ENCODE measurements at places on chromosomes 2 and 18. TPM values are rescaled to one million over a fixed set of nuclear protein-coding genes. Genes with fewer than 3 reads are reported as not detected.
A peak's percentile ranks its signal among the peaks of the same experiment; 100 is the strongest.

Gene FAM110C
- 0.18 TPM for total RNA-seq

Gene HOXD3
- not detected for total RNA-seq

Gene RGPD4
- total RNA-seq: 0.07 TPM

Gene PLCL1
- total RNA-seq: not detected

Gene RPL37A
- 5,377 TPM for total RNA-seq

Gene DTNA
- not detected for total RNA-seq

Gene CCBE1
- not detected for total RNA-seq

Gene KYNU
- total RNA-seq: 43.8 TPM

Gene MALL
- total RNA-seq: not detected

Gene NAT8
- total RNA-seq: not detected

Gene WNT10A
- total RNA-seq: 31.8 TPM

Gene REEP1
- not detected for total RNA-seq

Gene VWC2L
- not detected for total RNA-seq

Gene C2orf80
- not detected for total RNA-seq

GRCh38 chr2:15734674-15735483, 143.2 kb downstream of the DDX1 start:
- no peak for DNase-seq

DNA sequence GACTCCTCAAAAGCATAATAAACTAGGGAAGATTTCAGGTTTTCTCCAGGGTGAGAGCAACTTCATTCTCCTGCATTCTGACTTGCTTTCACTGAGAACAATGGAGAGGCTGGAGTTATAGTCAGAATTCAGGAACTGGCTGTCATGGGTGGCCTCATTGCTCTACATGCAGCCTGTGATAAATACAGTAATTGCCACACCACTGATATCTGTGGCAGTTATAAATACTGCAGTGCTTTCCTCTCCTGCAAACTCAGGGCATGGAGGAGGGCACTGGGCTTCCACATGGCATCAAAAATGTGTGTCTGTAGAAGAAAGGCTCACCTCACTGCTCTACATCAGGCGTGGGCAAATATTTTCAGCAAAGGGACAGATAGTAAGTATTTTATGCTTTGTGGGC, 510.2 kb downstream of the ZNF516 start:
- DNase-seq: no peak

GRCh38 chr2:172211512-172211911, 108.8 kb upstream of the DLX2 start:
- no peak for DNase-seq

- DNase-seq: peak; percentile 19
Observed at GRCh38 chr2:38037757-38038621, 38.0 kb downstream of the CYP1B1 start.

DNA sequence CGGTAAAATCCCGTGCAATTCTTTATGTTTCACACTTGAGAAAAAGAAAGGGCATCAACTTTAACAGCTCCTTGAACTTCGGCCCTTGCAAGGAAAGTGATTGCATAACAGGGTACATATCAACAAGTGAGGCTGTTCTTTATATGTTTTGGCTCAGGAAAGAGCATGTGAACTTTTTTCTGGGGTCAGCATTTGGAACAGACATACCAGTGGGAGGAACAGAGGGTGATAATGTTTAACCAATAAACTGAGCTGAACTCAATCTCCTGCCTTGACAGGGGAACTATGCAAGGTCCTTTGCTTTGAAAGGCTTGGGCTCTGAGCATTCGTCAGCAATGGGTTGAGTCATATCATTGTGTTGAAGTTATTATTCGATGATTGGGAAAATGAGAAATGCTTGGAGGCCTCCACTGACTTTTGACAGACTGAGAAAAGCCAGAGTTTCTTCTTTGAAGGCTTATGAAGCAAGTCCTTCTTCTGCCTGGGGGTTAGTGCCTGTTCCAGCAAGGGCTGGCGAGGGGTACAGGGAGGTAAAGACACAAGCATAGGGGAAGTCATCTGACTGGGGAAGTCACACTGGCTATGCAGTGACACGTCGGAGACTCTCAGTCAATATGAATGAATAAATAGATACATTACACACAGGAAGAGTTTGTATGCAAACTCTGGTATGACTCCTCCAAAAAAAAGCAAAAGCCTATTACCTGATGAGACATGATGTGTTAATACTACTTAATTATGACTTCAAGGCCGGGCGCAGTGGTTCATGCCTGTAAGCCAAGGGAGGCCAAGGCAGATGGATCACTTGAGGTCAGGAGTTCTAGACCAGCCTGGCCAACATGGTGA, 57.2 kb downstream of the CYB5A start:
- DNase-seq: no peak

DNA sequence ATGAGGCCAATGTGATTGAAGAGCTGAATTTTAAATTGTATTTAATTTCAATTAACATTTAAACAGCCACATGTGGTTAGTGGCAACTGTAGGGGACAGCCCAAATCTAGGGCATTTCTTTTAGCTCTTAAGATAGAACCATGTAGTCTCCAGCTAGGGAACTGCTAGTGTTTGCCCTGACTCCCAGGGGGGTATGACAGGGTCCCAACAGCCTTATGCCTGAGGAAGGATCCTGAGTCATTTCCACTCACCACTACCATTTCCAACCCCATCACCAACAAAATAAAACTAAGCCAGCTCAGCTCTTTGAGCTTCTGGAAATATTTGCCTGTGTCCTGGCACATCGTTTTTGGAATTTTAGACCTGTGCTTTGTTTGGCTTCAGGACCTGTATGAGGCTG, 13.7 kb upstream of the GMCL1 start:
- DNase-seq: no peak

- no peak for DNase-seq
Observed at GRCh38 chr2:119025762-119026351, 83.9 kb downstream of the MARCO start.

DNA sequence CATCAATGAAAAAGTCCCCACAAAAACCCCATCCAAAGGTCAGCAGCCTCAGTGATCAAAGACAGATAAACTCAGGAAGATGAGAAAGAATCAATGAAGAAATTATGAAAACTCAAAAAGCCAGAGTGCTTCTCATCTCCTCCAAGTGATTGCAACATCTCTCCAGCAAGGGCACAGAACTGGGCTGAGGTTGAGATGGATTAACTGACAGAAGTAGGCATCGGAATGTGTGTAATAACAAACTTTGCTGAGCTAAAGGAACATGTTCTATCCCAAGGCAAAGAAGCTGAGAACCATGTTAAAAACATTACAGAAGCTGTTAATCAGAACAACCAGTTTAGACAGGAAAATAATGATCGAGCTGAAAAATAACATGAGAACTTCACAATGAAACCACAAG, 442.8 kb upstream of the SYT4 start:
- DNase-seq: no peak

DNA sequence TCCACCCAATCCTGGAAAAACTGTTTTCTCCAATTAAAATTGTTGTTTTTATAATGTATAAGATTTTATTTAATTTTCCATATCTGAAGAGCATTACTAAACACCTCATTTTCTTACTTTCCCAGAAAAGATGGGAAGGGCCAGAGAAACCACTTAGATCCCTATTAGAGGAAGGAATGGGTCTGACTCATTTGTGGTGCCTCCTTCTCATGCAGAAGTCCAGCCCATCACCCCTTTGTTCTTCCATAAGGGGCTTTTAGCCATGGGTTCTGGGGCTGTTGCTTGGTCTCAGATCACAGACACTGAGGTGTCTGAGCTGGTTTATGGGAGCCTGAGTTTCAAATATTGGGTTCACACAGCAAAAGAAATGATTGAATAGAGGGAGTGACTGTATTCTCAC, 152.2 kb downstream of the ESCO1 start:
- DNase-seq: no peak

DNA sequence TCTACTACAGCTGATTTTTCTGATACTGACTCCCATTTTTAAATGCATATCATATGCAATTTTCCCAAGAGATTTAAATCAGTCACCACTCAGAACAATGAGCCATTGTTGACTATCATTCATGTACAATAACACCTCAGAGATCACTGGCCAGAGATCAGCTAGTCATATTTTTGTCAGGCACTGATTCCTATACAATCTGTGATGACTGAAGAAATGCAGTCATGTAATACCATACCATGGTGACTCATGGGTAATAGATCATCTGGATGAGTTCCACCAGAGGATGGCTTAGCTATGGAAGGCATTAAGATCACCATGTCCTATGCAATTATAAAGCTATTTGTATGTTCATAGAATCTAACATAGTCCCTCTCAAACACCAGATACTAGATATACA, 285.7 kb upstream of the DCC start:
- DNase-seq: no peak

- no peak for DNase-seq
Observed at GRCh38 chr2:223306371-223306770, 254.4 kb downstream of the KCNE4 start.

GRCh38 chr2:167833294-167833693, 414.1 kb downstream of the STK39 start:
- DNase-seq: no peak

DNA sequence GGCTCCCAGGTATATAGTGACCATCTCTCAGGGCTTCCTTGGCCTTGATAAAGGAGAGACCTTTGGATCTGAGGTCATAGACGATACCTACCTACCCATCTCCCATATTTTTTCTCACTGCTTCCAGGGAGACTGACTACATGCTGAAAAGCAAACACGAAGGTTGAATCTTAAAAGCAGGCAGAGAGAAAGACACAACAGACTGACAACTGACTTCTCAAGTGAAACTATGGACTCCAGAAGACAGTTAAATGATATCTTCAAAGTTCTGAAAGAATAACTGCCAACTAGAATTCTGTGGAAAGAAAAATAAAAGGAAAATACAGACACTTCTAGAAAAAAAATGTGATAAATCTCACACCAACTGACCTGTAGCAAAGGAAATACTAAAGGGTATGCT, 76.5 kb upstream of the HAAO start:
- no peak for DNase-seq

- no peak for DNase-seq
Observed at GRCh38 chr2:161068670-161069069, 91.6 kb upstream of the TANK start.

DNA sequence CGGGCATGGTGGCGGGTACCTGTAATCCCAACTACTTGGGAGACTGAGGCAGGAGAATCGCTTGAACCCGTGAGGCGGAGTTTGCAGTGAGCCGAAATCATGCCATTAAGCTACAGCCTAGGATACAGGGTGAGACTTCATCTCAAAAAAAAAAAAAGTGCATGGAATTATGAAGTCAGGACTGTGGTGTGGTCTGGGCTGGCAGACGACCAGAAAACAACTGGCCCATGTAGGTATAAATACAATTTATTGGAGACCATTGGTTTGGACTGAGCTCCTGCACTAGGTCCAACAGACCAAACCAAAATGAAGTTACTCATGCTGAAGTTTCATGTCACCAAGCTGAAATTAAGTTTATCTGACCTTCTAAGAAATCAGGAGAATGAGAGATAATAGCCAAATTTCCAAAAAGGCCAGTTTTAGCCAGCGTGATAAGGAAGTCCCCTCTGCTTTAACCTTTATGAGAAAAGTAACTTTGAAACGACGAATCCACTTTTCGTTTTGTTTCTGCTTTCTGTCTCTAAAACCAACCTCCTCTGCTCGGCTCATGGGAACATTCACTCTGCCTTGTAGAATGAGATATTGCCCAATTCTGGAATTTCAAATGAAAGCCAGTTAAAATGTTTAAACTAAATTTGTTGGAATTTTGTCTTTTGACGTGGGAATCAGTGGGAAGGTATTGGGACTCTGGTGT, 17.7 kb upstream of the RAB10 start:
- no peak for DNase-seq

DNA sequence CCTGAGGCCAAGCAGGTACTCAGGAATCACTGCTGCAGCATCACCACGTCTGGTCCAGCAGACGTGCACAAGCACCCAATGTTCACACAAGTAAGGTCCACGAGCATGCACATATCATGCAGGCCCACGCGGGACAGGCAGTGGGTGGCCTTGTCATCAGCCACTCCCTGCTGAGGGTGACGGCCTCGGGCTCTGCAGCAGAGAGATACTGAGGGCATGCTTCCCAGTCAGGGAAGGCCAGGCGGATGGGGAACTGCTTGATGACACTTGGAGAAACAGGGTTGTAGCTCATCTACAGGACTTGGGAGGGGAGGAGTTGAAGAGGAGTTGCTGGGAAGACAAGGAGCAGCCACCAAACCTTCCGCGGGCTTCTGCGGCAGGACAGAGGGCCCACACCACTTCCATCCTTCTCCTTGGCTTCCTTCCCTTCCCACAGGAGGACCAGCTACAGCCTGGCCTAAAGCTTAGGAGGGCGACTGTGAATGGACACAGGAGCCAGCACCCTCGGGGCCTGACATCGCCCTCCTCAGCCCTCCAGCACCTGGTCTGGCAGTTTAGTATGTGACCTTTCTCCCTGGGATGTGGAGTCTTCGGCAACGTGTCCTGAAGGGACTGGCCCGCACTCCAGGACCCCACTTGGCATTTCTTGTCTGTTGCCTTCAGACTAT, 15.2 kb downstream of the MFSD2B start:
- DNase-seq: no peak

- DNase-seq: no peak
Observed at GRCh38 chr2:239075918-239076758, 228.3 kb downstream of the TWIST2 start.

DNA sequence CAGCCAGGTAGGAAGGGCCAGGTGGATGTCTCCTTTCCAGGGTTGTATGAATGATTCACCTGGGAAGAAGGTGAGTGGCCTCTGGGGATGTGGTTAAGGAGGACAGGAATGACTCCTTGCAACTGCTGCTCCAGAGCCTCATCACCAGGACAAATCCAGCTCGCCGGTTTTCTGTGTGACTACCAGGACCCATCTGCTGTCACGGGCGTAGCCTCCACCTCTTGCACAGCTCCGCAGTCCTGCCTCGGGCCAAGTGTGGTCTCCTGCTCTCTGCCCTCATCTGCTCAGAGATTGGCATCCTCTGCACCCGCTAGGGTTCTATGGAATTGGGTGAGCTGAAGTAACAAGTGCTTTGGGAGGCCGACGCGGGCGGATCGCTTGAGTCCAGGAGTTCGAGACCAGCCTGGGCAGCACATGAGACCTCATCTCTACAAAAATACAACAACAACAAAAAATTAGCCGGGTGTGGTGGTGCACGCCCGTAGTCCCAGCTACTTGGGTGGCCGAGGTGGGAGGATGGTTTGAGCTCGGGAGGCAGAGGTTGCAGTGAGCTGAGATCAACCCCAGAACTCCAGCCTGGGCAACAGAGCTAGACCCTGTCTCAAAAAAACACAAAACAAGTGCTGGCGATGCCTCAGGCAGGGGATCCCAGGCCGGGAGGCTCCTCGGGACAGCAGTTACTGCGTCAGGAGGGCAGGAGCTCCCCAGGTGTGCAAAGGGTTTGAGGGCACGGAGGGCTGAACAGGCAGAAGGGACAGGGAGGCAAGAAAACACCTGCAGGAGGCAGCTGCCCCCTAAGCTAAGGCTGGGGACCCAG, 831 bp upstream of the D2HGDH start:
- no peak for DNase-seq
